ENCODE measurements at places on chromosomes 3 and 15.
A peak's percentile ranks its signal among the peaks of the same experiment; 100 is the strongest.

- DNase-seq, result no peak
Measured at GRCh38 chr3:81432456-81432855, 329.0 kb downstream of the GBE1 start.

DNA sequence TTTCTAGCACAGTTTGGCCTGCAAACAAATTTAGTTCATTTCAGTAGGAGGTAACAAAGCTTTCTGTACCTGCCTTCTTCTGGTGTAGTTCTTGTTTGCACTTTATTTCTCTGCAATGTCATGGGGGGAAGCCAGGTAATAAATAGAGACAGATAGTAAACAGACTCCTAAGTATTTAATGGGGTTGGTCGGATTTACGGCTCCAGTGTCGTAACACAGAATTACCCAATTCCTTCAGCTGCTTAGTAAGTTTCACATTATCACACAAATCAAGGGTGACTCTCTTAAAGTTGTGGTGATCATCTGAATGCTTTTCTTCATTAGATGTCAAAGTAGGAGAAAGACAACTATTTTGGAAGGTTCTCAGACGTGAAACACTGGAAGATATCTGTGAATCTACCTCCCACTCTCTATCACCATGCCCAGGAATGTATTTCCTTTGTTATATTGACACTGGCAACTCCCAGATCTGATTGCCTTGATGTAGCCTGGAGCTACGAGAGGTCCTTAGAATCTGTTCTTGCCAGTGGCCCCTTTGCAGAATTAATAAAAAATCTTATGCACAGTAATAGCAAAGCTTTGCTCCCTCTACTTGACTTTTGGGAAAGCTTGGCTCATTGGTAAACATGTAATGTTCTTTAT lies 25.0 kb upstream of the TMC3 start:
- no peak for DNase-seq

DNA sequence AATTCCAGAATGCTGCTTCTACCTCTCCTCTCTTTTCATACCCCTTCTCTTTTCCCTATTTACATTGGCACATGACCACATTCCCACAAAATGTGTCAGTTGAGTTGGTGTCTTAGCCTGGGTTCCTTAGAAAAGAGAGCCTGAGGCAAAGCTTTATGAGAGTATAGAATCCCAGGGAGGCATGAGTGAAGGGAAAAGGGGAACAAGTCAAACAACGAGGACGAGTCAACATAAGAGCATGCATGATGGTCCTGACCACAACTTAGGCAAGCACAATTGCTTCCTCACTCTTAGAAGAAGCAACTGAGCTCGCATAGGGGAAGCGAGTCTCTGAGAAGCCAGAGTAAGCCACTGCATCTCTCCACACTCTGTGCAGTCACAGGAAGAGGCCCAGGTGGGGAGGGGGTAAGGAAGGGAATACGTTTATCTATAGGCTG lies 15.4 kb upstream of the ZNF774 start:
- DNase-seq, result no peak

DNA sequence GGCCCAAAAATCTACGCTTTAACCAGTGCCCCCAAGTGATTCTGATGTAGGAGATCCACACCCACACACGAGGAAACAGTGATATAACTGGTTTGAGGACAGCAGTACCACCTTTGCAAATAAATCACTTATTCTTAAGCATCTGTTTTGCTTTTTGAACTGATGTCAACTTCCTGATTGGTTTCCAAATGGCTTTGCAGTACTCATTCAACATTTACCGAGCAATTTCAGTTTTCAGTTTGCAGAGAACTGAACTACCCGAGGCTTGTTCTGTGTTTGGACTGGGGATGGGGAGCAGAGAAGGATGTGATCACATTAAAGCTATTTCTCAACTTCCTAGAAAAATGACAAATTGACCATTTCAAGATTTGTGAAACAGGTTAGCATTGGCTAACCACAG lies 1.1 kb upstream of the GYG1 start:
- DNase-seq, result peak; percentile 66

DNA sequence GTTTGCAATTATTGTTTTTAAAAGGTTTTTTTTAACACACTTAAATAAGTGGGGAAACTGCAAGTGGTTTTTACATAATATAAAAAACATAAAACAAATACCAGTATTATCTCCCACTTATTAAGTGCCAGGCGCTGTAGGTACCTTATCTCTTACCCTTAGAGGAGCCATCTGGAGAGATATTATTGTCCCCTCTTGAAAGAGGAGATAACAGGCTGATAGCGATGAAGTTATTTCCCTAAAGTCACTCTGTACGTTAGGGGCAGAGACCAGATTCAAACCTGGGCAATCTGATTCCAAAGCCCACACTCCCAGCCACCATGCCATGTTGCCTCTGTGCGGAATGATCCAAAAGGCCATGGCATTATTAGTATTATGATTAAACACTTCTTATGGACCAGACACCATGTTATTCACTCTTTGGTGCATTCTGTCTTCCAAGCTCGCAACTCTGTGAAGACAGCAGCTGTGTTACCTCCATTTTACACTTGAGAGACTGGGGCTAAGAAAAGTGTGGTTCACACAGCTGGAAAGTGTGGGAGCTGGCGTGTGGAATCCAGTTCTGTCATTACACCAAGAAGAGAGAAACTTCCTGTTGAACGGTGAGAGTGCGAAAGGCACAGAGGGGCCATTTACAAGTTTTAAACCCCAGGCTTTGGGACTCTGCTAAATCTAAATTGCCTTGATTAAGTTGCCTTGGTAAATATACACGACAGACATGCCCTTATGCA lies 79.9 kb upstream of the MITF start:
- DNase-seq, result no peak

GRCh38 chr3:131402391-131403039 lies 20.9 kb downstream of the NUDT16 start:
- no peak for DNase-seq

- no peak for DNase-seq
Measured at GRCh38 chr15:39616731-39617455, 36.0 kb downstream of the THBS1 start.

DNA sequence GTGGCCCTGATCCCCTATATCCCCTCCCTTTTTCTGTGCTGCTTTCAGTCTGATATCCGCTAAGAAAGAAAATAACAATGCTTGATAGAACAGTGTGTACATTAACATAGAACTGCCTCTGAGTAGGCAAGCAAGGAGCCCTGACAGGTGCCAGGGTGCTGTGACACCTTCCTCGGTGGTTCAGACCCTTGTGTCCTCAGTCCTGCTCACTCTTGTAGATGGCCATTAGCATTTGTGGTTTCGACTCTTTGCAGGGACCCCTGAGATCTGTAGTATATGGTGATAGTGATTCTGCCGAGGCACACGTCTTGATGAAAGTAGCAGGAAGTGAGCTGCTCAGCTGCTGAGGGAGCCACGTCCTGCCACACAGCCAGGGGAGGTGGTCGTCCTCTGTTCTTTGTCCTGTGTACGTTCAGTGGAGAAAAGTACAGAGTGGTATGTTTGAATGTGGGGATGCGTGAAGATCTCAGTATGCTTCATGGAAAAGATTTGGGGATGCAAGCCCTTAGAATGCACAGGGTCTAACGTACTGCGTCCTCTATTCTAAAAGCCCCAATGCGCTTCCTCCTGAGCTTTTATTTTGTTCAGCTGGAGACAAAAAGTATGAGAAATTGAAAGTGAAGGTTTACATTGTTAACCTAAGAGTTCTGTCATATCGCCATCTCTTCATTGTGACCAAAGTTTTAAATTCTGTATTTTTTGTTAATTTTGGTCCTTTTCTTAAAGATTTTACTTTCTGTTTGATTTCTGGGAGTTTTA lies 35.4 kb downstream of the PXYLP1 start:
- peak; percentile 29 for DNase-seq

DNA sequence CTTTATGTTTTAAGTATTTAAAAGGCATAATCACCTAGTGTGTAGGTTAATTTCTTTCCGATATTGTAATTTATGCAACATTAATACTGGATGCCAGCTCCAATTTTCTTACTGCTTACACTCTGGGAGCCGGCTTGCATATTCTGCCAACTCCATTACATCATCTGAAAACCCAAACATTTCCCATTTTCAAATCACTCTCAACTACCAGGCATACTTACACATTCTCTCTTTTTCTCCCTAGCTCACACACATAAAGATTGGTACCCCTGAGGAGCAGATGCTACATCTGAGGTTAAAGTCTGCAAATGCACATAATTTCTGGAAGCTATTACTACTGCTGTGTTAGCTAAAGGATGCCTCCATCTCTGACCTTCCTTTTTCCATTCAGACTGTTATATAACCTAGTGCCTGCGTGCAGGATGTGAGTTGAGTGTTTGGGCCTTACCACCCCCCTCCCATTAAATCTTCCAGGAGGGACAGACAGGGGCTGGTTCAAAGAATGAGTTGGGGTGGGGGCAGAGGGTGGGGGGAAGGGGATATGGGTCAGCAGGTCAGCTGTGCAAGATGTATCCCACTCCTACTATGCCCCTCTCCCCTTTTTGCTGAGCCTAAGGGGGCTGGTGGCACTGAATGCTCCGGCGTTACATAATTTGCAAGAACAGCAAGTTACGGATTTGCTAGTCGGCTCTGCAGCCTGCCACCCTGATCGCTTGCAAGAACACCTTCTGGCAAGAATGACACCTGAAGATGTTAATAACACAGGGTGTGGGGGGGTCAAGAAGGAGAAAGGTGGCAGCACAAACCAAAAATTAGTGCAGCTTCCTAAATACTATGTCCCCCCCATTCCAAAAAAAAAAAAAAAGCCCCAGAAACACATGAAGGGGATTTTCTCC lies 2.5 kb downstream of the RORA start:
- no peak for DNase-seq

DNA sequence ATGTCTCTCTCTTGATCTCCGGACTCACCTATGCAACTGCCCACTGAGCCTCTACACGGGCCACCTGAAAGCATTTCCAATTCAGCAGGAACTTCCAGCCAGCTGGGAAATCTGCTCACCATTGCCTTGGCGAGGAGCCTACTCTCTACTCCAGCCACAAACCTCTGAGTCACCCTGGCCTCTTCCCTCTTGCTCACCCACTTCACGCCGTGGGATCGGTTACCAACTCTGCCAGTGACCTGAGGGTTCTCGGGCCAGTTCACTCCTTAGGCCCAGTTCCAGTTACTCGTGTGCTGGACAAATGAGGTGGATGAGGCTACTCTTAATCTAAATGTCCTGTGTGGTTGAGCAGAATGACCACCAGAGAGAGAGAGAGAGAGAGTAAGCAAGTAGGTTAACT lies 70.1 kb downstream of the CEMIP start:
- DNase-seq, result no peak

- no peak for DNase-seq
Measured at GRCh38 chr15:69217381-69217780, 56.9 kb downstream of the GLCE start.

DNA sequence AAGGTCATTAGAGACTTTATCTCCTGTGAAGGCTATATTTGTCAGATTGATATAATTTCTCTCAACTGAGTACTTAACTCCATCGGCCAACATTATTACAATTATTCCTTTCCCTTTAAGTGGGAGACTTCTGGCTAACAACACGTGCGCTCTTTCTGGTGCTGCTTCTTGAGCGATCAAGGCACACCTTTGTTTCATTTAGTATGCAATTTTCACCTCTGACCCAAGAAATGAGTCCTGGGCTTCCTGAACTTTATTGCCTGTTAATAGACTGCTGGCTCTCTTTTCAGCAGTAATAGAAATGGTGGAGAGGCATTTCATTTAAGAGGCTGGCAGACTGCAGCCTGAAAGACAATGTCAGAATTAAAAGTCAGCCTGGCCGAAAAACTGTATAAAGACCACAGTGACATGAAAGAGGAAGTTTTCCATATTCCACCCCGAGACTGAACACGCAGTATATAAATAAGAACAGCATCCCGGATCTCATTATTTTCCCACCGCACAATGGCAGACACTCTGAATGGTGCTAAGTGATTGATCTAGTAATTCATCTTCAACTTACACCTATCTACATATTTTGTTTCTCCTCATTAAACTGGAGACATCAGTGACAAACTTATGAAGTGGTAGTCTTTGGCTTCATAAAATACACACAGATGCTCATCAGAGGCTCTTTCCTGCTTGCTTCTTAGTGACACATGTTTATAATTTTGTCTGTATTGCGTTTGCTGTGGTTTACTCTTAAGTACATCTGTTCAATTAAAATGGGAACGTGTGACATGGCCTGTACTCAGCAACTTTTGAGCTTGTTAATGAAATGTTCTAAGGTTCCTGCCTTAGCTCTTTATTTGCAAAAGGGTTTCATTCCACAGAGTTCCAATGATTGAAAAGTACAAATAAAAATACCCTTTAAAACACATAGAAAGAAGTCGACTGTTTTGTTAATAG lies 299.9 kb downstream of the MECOM start:
- DNase-seq, result no peak
